ENCODE measurements at places on chromosomes 2 and 18.

DNA sequence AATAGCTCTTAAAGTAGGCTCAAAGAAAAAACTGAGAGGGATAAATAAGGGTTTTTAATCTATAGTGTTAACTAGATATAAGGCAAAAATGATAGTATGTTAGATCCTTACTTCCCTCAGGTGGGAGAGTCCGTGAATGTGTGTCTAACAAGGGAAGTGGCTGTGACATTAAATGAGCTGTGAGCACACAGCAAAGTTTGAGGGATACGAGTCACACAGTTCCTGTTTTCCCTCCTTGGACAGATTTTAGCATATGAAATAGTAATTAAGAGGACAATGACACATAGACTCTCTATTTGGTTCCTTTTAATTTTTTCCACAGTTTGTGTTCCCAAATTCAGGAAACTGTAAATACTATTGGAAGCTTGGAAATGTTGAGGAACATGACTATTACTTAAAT is 148.4 kb upstream of the CAVIN2 start:
- DNase-seq, result no peak

DNA sequence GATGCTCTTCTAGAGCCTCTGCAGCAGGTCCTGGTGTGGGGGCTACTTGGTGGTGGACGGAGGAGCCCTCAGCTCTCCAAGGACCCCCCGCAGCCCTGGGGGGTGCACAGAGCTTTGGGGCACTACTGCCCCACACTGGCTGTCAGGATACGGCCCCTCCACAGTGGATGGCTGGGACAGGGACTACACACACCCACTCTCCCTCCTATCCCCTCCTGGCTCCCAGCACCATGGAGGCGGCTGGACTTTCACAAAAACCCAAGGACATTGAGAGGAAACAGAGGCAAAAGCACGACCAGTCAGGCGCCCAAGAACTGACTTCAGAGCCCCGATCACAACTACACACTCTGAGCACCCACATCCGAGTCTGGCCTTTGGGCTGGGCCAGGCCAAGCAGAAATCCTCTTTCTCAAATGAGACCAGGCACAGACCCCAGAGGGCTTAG is 12.6 kb downstream of the GPR35 start:
- no peak for DNase-seq

DNA sequence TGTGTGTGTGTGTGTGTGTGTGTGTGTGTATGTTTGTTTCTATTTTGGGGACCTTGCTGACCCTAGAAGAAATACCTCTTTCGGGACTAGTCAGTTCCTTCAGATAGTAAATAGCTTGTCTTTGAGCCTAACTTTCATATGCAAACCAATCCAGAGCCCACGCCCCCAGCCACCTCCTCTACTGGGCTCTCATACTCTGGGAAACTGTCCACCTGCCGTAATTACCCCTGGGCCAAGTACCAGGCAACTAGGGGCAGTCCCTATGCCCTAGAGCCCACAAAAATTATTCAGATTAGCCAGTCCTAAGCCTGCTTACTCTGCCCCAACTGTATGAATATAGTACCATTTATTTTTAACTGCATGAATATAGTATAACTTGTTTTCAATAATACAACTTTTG is 970.4 kb downstream of the EPHA4 start:
- no peak for DNase-seq

- DNase-seq, result peak; percentile 26
Observed at GRCh38 chr18:70489986-70490933, 201.4 kb downstream of the SOCS6 start.

Measured in MG63 (cell line).